ENCODE measurements at places on chromosomes 6 and 20. TPM values are rescaled to one million over a fixed set of nuclear protein-coding genes. Genes with fewer than 3 reads are reported as not detected.

DNA sequence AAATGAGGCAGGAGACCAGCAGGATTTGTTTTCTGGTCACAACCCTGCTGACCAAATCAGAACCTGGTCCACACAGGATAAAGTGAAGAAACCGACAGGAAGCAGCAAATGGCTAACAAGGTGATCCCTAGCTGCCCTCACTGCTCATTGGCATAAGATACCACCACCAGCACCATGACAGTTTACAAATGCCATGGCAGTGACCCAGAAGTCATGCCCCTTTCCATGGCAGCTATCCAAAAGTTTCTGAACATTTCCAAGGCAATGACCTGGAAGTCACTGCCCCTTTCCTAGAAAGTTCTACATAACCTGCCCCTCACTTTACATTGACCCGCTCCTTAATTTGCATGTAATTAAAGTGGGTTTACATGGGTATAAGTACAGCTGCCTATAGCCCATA is 185.2 kb downstream of the QKI start:
- peaks cover 16% of the 10 kb centered on the region for H3K27me3 ChIP-seq
- no peaks in the 10 kb centered on the region for H3K36me3 ChIP-seq
- no peak for DNase-seq
- no peak overlapping the region for H3K4me3 ChIP-seq
- no peak overlapping the region for H3K27ac ChIP-seq
- H3K4me1 ChIP-seq: no peaks in the 10 kb centered on the region

DNA sequence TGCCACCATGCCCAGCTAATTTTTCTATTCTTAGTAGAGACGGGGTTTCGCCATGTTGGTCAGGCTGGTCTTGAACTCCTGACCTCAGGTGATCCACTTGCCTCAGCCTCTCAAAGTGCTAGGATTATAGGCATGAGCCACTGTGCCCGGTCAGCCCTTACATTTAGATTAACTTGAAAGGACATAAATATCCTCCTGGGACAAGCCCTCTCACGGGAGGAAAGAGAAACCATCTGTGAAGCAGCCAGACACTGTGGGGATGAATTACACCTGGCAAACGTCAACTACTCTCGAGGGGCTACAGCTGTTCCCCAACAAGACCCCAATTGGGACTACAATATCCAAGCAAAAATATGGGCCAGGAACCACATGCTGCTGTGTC is 32.7 kb upstream of the SAMHD1 start:
- DNase-seq: no peak
- peaks cover 10% of the 10 kb centered on the region for H3K4me1 ChIP-seq
- no peak overlapping the region for H3K4me3 ChIP-seq
- no peaks in the 10 kb centered on the region for H3K27me3 ChIP-seq
- H3K36me3 ChIP-seq: peaks cover 7% of the 10 kb centered on the region

APMAP gene
- 47.5 TPM for total RNA-seq

GRCh38 chr20:41344477-41344876 is 3.9 kb downstream of the LPIN3 start:
- H3K4me3 ChIP-seq: no peak overlapping the region
- H3K36me3 ChIP-seq: no peaks in the 10 kb centered on the region
- DNase-seq: no peak
- peaks cover 4% of the 10 kb centered on the region for H3K27me3 ChIP-seq
- H3K27ac ChIP-seq: no peak overlapping the region

DNA sequence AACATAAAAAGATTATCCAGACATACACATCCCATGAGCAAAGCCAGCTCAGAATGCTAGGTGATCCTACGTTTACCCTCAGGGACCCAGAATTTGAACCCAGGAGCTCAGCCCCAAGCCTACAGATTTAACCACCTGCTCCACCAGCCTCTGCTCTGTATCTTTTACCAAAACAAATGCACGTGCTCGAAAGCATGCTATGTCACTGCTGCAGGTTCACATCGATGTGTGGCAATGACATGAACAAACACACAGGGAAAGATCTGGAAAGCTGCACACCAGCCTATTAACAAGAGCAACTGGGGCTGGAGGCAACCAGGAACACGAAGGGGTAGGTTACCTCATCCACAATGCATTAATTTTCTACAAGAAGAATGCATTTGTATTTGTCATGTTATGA is 32.1 kb downstream of the PREX1 start:
- H3K27ac ChIP-seq: no peak overlapping the region
- peaks cover 10% of the 10 kb centered on the region for H3K36me3 ChIP-seq
- H3K4me3 ChIP-seq: no peak overlapping the region
- H3K4me1 ChIP-seq: peaks cover 50% of the 10 kb centered on the region
- DNase-seq: no peak
- no peaks in the 10 kb centered on the region for H3K27me3 ChIP-seq

- no peak for DNase-seq
- H3K4me1 ChIP-seq: no peaks in the 10 kb centered on the region
- H3K4me3 ChIP-seq: no peak overlapping the region
- H3K36me3 ChIP-seq: no peaks in the 10 kb centered on the region
- peaks cover 23% of the 10 kb centered on the region for H3K27me3 ChIP-seq
Measured at GRCh38 chr20:49422161-49422560, 60.3 kb downstream of the KCNB1 start.

DNA sequence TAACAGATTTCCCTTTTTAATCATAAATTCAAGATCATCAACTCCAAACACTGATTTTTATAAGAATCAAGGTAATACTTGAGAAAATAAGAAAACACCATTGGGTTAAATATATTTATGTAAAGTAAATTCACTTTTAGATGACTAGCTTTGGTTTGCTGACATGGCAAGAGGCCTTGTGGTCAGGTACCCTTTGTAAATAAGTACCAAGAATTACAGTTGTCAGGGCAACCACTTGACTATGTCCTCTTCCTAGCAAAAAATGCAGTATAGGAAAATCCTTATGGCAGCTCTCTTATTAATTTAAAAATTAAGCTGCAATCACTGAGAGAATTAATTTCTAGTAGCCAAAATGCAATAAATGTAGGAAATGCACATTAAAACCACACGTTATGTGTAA is 153.8 kb downstream of the INSM1 start:
- H3K27ac ChIP-seq: no peak overlapping the region
- no peak overlapping the region for H3K4me3 ChIP-seq
- peaks cover 13% of the 10 kb centered on the region for H3K36me3 ChIP-seq
- no peaks in the 10 kb centered on the region for H3K4me1 ChIP-seq

- H3K27ac ChIP-seq: peak overlapping the region; percentile 75
- no peak for DNase-seq
- peaks cover 57% of the 10 kb centered on the region for H3K36me3 ChIP-seq
- no peaks in the 10 kb centered on the region for H3K27me3 ChIP-seq
Measured at GRCh38 chr20:45059022-45059728, 41.8 kb downstream of the KCNS1 start.

Data from activated CD8-positive, alpha-beta memory T cell treated with anti-CD3 and anti-CD28 coated beads, Interleukin-2, amount 10 ng/mL, durations not matched to agents 7 days and 5 days (primary cell).